ENCODE measurements at places on chromosomes 7 and 10.

GRCh38 chr7:24971333-24972165, 8.4 kb downstream of the OSBPL3 start:
- no peak for DNase-seq

DNA sequence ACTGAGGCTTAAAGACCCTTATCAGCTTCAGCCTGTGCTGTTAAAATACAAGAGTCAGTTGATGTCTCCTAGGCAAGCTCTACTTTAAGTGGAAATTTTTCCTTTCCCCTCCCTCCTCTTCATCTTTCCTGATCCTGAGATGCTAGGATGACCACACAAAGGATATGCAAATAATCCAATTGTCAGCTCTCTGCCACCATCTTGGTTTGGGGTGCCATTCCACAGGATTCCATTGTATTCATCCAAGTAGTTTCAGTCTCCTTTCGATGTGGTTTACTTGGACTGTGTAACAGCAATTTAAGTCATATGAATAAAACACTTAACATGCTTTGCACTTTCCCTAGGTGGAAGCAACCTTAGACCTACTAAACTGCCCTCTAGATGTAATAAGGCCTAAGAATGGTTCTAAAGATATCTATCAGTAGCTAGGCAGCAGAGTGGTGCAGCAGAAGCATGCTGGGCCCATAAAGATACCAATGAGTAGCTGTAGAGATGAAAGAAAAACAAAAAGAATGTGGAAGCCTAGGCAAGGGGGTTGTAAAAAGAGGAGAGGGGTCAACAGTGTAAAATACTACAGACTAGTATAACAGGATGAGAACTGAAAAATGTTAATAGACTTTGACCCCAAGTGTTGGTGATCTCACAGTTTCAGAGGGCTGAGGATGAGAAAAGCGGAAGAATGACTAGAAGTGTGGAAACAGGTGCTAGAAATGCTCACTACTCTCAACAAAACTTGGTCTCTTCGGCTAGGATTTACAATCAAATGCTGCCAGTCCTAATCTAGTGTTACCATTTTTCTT, 2.4 kb upstream of the CFAP69 start:
- no peak for DNase-seq

- no peak for DNase-seq
Measured at GRCh38 chr7:120110169-120110568, 162.8 kb upstream of the KCND2 start.

DNA sequence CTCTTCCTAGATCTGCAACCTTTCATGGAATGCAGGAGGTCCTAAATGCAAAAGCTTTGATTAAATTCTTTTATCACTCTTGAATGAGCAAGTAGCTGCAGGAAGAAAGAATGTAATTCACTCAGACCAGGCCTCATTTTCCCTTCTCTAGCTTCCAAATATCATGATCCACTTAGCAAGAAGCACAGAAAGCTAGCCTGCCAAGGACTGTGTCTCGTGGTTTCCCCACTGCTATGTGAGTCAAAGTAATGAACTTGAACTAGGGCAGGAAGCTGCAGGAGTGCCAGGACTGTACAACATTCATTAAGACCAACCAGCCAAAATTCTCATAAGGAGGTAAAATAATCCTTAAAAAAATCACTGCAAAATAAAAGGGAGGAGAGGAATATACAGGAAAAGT, 379.2 kb downstream of the CALN1 start:
- no peak for DNase-seq

- DNase-seq = no peak
Measured at GRCh38 chr10:103761075-103761920, 94.1 kb downstream of the SH3PXD2A start.

GRCh38 chr7:7491044-7491443, 44.6 kb downstream of the COL28A1 start:
- no peak for DNase-seq

DNA sequence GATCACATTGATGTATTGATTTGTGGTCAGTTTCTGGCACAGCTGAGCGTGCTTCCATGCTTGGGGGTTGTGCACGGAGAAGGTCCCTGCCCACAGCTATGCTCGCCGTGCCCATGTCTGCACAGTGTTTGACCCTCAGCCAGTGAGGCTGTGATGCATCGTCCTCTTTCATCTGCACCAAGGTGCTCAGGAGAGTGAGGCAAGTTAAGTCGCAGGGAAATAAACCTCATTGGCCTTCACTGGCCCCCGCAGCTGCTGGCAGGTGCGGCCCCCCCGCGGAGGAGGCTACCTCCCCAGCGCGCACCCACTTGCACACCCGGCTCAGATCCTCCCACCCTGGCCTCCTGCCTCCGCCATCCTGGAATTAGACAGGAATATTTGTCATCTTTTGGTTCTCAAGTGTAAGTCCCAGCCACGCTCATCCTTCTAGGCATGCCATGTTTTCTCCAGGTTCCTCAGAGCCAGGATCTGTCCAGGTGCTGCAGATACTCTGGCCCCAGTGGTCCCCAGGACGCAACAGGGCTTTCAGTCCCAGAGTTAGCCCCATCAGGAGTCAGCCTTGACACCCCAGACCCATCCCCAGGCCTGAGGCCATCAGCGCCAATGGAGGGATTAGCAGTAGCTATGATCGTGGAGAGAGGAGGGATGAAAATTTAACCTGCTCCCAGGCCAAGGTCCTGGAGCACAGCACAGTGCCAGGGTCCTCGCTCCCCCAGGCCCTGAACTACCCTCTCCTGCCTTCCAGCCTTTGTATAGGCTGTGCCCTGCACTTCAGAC, 93.7 kb downstream of the OAT start:
- DNase-seq = no peak

- DNase-seq = no peak
Measured at GRCh38 chr7:136087881-136088280, 110.7 kb upstream of the MTPN start.

- no peak for DNase-seq
Measured at GRCh38 chr10:125820701-125821100, 2.4 kb downstream of the UROS start.

DNA sequence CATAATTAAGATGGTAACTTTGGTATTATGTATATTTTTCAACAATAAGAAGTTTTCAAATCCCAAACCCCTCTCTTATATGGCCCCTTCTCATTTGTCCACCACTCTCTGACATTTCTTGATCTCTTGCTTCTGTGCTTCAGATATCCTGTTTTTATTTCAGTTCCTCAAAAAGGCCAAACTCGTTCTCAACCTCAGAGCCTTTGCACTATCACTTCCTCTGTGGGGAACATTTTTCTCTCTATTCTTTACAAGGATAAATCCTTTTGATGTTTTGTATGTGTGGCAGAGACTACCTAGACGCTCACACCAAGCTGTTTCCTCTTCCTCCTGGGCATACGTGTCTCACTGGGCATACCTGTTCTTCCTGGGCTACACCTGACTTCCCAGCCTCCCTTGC, 54.2 kb upstream of the FRMD4A start:
- DNase-seq = no peak

DNA sequence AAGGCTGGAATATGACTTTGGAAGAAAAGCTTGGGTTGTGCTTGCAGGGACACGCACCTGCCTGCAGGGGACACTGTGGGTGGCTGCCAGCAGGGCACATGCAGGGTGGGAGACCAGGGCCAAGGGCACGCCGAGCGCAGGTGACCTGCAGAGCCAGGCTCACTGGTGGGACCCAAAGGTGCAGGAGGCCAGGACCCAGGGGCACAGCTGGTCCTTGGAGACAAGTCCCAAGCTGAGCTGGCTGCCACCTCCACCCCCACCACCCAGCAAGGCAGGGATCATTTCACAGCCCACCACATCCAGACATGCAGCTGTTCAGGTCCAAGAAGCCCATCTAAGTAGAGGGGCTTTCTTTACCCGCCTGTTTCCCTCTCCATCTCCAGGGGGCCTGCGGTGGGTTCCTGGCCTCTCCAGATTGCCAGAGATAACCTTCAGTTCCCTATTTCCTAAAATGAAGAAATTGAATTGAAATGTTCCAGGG, 13.8 kb upstream of the CLIP2 start:
- no peak for DNase-seq

DNA sequence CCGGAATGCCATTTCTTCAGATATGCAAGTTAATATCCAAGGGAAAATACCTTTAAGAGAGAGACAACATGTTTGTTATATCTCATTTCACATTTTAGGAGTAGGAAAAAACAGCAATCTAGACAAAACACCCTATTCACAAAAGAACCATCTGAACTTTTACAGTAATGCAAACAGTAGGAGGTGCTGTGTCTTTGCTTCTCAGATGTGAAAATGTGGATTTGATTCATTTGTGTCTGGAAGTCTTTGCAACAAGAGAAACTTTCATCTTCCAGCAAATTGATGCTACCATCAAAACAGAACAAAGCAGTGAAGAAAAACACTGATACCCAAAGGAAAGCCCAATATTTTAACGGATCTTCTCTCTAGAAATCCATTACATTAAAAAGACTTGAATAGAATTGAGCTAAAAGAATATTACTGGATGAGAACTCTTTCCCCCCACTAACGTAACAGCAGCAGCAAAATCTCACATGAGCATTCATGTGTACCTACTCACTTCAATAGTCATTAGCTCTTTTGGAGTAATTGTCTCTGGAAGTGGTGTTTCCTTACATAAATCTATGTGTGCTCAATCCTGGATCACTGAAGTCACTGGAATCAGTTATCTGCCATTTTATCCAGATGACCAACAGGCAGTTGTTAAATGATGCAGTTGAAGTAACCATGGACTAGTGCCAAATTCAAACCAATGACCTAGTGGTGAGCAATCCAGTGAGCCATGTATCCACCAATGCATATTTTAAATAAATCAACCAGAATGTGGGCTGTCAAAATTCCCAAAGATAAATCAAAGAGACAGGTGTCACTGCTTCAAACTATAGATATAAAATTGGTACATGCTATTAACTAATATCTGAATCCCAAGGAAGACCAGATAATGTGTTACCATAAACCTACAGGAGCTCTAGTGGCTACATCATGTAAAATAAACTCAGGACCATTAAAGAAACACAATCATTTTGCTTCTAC, 1.8 kb downstream of the SEMA3C start:
- DNase-seq = no peak

DNA sequence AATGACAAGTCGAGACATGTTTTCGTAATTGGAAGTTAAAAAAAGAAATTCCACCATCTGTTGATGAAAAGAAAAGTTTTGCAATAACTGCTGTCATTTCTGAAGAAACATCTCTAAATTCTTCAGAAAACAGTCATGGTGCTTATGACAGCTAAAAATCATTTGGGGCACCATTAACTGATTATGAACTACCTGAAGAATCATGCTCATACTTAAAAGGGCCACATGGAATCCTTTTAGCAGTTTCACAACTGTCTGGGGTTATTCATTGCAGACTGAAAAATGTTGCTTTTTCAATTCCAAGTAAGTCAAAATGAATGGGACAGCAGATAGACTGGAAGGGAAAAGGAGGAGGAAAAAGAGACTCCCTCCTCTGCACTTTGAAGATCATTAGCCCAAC, 134.2 kb downstream of the CHN2 start:
- peak; percentile 22 for DNase-seq

GRCh38 chr10:48759113-48759901, 74.6 kb downstream of the WDFY4 start:
- no peak for DNase-seq

DNA sequence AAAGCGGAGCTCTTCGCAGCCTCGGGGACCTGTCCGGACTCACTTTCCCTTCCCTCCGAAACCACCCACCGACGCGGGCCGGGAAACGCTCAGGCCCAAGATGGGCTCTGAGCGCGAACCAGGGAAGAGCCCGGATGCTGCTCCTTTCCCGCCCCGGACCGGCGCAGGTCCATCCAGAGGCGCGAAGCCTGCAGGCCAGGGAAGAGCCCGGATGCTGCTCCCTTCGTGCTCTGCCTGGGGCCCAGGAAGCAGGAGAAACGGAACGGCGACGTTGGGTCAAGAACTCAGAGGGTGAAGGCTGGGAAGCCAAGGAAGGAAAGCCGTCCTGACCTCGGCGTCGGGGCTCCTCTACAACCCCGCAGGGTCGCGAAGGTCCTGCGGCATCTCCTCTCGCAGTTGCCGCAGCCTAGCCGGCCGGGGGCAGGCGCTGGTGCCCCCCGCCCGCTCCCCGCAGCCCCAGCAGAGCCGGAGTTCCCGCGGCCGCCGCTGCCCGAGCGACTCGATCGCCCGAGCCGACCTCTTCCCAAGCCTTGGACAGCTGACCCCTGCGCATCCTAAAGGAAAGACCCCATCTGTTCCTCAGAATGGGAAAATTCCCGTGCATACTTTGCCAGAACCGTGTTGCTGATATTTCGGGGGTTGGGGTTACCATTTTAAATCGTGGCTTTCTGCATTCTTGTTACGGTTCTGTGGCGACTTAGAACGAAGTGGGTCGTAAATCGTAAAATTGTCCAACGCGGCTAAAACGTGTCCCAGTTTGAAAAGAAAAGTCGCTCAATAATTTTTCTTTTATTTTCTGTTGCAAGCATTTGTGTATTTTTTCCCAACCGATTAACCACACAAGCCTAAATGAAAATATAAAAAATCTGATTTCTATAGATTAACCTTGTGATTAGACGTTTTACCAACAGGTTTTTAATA, 7.5 kb downstream of the HOXA1 start:
- no peak for DNase-seq

DNA sequence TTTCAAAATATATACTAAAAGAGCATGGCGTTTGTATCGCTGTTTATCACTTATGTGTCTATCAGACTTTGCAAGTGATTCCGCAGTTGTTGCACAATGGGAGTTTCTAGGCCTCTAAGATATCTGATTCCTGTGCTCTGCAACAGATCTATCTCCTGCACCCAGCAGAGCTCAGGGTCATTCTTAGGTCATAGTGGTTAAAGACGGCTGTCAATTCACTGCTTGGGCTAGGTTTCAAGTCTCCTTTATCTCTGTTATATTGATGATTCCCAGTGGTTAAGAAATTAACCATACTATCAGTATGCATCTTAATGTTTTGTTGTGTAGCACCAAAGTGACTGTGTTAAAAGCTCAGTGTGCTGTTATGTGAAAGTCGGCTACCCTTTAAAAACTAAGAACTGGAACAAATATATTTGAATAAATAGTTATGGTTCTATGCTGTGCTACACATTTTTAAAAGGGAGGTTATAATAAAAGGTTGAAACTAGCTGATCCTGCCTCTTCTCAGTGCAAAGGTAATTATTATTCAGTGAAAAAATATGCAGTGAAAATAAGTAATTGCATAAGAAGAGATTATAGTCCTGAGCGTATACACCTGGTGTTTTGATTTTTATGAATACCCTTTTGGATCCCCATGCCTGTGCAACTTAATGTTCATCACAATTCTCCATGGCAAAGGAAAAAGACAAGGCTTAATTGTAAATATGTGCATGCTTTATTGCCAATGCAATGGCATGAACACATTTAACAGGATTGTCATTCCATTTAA, 24.0 kb downstream of the HOXA1 start:
- DNase-seq = no peak

DNA sequence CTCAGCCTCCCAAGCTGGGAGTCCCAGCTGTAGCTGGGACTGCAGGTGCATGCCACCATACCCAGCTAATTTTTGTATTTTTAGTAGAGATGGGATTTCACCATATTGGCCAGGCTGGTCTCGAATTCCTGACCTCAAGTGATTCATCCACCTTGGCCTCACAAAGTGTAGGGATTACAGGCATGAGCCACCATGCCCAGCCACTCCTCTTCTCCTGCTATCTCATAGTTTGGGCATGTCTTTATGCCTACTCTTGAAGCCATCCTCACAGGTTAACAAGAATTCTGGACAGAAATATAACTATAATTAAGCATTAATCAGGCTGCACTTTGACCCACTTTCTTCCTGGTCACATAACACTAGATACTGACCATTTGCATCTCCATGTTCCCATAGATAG, 28.6 kb upstream of the C10orf67 start:
- DNase-seq = no peak

Data from fibroblast of skin of left quadriceps (primary cell).